Right ventricle myocardium inferior (tissue), 1 donor: ENCODE measurements at places on chromosomes 7 and 10.
A peak's percentile ranks its signal among the peaks of the same experiment; 100 is the strongest.

- no peak for DNase-seq
Measured at GRCh38 chr7:149719912-149720335, 53.5 kb downstream of the ZNF467 start.

GRCh38 chr10:100338434-100339036 is 8.5 kb upstream of the SCD start:
- peak; percentile 80 for DNase-seq

DNA sequence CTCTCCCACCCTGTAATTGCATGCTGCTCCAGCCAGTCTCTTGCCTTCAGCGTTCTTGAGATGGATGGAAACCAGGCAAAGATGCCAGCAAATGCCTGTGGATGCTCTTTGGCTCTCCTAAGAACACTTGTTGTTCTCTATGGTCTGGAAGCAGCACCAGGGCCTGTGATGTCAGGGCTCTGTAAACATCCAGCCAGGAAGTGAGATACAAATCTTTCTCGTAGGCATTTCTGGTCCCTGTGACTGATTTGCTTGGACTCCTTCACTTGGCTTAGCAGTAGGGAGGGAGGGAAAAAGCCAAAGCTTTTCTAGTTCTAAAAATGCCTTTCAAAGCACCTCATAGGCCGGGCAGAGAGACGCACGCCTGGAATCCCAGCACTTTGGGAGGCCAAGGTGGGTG is 201.3 kb downstream of the REEP3 start:
- DNase-seq, result no peak

DNA sequence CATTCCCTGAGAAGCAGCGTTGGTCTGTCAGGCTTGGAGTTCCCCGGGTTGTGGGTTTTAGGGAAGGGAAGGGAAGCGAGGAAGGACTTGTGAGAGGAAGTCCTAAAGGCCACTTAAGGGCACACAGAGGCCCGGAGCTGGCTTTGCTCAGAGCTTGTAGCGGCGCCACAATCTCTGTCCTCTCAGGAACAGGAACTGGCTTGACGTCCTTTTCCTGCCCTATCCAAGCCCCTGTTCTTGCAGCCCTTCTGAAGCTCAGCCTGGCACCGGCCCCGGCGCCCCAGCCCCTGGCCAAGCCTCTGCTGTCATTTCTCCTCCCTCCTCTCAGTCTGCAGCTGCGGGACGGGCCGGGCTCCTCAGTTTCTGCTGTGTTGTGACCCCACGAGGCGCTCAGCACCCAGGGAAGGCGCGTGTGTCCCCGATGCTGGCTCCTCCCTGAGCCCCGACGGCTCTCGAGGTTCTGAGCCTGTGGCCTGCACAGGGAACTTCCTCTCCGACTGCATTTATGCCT is at the start of gene GIMAP8:
Gene GIMAP8 (plus strand): TSS at position 140 of the 511 bp plus-strand sequence. CDS start 16,069 bp downstream, outside the sequence.
- DNase-seq, result peak; percentile 89

DNA sequence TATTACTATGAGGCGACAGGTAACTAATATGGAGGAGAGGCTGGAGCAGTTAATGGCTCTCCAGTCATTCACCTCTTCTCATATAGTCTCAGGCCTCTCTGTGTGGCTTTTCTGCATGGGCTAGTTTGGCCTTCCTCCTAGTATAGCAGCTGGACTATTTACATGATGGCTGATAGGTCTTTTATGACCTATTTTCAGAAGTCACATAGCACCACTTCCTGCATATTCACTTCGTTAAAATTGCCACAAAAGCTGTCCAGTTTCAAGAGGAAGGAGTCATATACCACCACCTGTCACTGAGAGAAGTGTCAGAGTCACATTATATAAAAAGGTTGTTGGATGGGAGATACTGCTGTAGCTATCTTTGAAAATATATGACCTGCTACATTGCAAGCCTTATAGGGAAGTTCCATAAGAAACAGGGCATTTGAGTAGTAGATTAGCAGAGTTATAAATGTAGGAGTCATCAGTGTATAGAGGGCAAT is 8.0 kb upstream of the DMTF1 start:
- no peak for DNase-seq

DNA sequence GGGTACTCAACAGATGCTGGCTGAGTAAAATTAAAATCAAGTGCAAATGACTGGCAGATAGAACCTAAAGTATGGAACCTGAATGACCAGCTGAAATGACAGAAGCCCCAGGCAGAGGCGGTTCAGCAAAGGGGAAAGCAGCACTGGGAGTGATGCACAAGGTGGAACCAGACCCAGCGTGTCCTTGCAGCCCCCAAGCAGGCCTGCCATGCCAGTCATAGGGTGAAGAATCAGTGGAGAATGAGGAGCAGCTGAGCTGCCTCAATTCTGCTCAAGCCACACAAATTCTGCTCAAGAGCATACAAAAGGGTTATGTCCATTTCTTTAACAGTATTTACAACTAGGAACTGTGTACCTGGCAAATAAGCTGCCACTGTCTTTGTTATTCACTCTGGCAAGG is 8.7 kb downstream of the ACTR1A start:
- DNase-seq, result no peak
